ENCODE measurements at places on chromosomes 16 and 17. TPM values are rescaled to one million over a fixed set of nuclear protein-coding genes. Genes with fewer than 3 reads are reported as not detected.

Gene PRAC1
- total RNA-seq, result not detected

Gene EIF3CL
- total RNA-seq, result 141 TPM

Gene IL21R
- 0.47 TPM for total RNA-seq

Gene ITGAD
- total RNA-seq, result not detected

Gene CCL2
- 406 TPM for total RNA-seq

Gene HOXB1
- not detected for total RNA-seq

Gene VTN
- total RNA-seq, result not detected

Gene HSF4
- 4.8 TPM for total RNA-seq

Gene TTYH2
- total RNA-seq, result 1.7 TPM

- no peak for DNase-seq
These were observed 344.0 kb downstream of the CA10 start for GRCh38 chr17:51814521-51814920.

GRCh38 chr16:12089492-12090150 is 113.1 kb downstream of the SNX29 start:
- DNase-seq, result no peak

- no peak for DNase-seq
These were observed 66.8 kb downstream of the XYLT1 start for GRCh38 chr16:17403859-17404545.

GRCh38 chr16:86748652-86749051 is 170.3 kb downstream of the FOXL1 start:
- no peak for DNase-seq

GRCh38 chr17:32520104-32520701 is 33.4 kb downstream of the CDK5R1 start:
- no peak for DNase-seq

DNA sequence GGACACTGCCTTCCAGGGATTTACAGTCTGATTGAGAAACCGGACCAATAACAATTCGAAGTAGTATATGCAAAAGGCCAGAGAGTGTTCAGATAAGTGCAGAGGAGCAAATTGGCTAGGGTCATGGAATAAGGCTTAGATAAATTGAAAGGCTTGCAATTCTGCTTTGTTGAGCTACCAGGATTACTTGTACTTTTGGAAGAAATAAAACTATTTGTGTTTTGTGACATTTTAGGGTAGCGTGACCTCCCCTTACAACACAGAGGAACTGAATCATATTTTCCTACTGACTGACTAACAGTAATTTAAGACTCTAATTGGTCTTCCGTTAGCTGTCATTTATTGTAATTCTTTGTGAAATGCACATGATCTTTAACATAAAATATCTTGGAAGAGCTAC is 104.7 kb downstream of the PITPNC1 start:
- DNase-seq, result peak; percentile 58

DNA sequence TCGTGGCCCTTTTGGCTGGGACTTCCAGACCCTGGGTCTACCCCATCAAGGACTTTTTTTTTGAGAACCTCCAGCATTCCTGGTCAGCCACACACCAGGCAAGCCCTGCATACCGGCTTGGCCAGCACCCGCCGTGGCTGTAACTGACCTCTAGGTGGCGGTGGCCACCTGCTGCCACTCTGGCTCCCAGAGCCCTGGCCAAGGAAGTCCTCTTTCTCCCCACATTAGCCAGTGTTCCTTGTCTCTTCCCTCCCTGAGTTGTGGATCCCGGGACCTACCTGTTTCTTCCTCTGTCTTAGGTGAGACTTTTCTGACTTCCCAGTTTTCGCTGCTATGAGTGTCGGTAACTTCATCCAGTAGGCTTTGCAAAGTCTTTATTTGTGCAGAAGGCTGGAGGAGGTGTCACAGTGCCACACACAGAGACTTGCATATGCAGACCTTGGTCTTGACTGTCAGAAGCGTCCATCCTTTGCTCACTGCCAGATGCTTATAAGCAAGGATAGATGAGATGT is 348.3 kb downstream of the CPPED1 start:
- DNase-seq, result no peak

GRCh38 chr17:28412099-28412498 is 6.1 kb upstream of the SLC46A1 start:
- DNase-seq, result no peak

- no peak for DNase-seq
These were observed 21.5 kb downstream of the MYO18A start for GRCh38 chr17:29158488-29159275.

- no peak for DNase-seq
These were observed 52.2 kb upstream of the SOX9 start for GRCh38 chr17:72068643-72069042.

DNA sequence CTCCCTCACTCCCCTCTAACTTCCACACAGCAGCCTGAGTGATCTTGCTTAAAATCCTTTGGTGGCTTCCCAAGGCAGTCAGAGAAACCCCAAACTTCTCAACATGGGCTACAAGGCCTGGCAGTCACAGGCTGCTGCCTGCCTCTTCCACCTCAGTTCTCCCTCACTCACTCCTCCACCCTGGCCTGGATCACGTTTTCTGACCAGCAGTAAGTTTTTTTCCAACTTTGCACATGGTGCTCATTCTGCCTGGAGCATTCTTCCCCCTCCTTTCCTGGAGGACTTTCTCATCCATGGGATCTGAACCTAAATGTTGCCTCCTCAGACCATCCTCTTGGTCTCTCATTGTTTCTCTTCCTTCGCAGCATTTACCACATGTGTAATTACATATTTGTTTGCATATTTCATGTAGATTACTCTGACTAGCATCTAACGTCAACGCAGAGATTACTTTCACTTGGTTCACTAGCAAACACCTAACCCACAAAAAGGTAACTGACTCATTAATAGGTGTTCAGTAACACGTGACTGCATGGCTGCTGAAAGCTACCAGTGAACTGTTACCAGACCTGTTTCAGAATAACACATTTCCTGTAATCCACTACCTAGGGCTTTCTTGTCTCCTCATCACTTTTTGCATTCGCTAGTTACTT is 17.1 kb downstream of the GNA13 start:
- DNase-seq, result no peak

DNA sequence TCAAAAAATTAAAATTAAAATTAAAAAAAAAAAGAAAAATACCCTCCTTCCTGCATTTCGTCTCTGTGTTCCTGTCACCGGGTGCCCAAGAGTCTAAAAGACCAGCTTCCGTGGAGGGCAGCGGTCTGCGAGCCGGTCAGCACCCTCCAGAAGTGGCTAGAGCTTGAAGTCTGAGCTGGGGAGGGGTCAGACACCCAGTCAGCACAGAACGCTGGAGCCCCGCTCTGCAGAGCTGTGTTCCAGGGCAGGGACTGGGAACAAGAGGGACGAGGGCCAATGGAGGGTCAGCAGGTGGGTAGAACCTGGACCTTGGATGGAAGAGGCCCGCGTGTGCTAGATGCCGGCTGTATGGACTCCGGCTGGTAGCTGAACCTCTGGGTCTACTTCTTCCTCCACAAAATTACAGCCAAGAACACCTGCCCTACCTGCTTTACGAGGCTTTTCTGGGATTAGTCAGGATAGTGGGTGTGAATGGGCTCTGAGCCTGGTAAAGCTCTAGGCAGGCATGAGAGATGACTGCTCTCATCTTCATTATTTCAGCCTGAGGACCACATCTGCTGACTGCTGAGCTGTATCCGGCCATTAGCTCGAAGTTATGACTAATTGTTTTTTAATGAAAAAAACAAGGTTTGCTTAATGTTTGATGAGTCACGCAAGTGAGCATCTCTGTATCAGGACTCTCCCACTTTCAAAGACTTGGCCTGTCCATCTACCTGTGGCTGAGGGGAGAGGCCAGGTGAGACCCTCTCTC is 5.9 kb downstream of the TRPV1 start:
- DNase-seq, result peak; percentile 9

GRCh38 chr17:38355251-38355650 is 3.6 kb downstream of the SOCS7 start:
- DNase-seq, result no peak

DNA sequence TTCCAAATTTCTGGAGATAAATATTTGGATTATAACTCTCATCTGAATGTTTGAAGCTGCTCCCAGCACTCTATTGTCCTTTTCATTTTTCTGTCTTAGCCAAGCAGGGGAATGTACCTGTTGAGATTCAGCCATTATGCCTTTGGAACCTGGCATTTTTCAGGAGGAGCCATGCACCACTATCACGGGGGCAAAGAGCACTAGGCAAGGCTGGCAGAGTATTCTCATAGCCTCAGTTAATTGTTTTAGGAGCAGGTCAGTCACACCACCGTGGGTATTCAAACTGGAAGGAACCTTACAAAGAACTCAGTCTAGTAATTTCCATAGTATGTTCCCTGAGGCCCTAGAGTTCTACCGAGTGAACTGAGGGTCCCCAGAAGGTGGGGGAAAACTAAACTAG is 348.9 kb downstream of the TMEM114 start:
- no peak for DNase-seq

DNA sequence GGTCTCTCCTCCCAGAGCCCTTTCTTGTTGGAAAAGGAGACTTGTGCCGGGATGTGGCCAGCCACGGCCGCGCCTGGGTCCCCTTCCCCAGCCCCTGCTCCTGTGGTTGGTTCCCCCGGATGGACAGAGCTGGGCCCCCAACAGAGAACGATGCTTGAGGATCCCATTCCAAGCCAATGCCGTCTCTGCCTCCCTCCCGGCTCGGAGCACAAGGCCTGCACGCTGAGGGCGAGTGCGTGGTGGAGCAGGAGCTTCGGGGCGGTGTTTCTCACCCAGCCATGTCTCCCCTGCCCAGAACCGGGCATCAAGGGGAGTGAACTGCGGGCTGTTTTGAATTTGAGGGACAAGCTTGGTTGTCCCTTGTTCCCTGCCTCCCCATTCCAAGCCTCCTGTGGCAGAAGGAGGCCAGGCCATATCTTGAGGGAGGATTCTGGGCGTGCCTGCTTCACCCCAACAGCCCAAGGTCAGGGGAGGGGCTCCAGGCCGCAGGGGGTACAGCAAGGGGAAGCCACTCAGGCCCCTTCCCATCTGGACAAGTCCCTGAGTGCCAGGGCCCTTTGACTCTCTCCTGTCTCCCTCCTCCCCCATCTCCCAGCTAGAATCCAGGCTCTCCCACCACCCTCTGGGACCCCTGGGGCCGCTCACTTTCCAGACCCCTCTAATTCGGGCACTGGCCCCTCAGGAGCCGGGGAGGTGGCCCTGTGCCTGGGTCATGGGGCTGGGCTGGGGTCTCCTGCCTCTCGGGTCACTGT is 43.6 kb downstream of the SOCS3 start:
- DNase-seq, result no peak

DNA sequence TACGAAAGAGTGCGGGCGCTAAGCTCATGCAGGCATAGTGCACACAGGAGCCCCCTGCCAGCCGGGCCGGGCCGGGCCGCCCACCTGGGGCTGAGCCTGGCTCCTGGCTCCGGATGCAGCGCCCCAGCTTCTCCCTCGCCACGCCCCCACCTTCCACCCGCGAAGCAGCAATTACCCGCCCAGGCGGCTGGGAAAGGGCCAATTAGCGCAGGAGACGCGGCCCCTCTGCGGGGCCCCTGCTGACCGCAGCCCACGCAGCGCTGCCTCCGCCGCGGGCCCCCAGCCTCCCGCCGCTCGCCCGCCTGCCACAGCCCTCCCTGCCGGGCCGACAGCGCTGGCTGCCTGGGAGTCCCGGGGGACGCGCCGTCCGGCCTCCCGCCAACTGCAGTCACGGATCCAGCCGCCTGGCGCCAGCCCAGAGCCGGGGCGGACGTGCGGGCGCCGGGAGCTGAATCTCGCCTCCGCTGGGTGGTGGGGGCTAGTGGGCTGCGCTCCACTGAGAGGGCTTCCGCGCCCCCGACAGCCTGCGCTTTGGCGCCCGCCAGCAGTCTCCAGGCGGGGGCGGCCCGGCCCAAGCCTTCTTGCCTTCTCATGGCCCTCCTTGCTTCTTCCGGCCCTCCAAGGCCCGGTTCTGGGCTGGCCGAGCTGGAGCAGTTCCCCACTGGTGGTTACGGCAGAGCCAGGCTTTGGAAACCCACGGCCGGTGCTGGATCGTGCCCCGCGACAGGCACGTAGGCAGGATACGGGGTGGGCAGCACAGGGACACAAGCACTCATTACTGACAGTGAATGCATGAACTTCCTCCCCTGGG is 14.9 kb upstream of the CBFB start:
- no peak for DNase-seq

DNA sequence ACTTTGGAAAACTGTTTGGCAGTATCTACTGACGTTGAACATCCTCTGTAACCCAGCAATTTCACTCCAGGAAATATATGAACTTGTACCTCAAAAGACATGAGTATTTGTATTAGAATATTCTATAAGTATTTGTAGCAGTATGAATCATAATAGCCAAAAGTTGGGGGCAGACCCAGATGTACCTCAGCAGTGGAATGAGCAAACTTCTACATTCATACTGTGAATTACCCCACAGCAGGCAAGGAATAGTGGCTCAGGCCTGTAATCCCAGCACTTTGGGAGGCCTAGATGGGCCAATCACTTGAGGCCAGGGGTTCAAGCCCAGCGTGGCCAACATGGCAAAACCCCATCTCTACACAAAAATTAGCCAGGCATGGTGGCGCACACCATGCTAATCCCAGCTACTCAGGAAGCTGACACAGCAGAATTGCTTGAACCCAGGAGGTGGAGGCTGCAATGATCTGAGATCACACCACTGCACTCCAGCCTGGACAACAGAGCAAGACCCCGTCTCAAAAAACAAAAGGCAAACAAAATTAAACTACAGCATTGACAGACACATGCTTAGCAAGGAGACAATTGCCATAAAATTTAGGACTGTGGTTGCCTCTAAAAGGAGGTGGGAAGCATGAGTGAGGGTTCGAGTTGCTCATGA is 11.2 kb upstream of the HELZ start:
- no peak for DNase-seq

DNA sequence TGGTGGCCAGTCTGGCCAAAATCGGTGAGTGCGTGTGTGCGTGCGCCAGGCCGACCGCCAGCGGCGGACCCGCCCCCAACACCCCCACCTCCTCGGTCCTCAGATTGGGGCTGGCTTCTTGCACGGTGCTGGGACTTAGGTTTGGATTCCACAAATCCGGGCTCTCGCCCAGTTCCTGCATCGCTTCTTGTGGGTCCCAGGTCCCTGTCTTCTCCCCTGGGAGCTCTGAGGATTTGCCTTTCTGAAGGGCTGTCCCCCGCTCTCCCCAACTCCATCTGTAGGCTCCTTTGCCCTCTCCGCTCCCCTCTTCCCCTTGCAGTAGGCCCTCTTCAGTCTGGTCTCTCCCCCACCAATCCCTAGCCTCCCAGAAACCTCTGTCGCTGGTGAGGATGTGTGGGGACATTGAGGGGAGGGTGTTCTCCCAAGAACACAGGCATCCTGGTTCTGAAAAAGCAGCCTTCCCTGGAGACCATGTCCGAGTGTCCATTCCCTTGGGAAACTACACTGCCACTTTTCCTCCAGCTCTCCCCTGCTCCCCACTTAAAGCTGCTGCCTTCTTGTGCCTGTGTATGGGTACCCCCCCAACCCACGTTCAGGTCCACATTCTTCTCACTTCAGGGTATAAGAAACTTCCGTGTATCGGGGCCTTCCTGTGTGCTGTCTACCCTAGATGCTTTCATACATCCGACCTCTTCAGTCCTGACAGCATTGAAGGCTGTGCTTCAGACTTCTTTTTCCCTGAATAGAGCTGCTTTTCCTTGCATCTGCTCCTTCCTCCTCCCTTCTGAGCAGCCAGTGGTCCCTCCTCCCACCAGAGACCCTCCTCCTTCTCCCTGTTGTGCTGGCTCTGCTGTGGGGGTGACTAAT is 632 bp downstream of the SLC9A5 start:
- no peak for DNase-seq

Data from glomerular endothelial cell (primary cell).